ENCODE measurements at places on chromosomes 16 and 17.

DNA sequence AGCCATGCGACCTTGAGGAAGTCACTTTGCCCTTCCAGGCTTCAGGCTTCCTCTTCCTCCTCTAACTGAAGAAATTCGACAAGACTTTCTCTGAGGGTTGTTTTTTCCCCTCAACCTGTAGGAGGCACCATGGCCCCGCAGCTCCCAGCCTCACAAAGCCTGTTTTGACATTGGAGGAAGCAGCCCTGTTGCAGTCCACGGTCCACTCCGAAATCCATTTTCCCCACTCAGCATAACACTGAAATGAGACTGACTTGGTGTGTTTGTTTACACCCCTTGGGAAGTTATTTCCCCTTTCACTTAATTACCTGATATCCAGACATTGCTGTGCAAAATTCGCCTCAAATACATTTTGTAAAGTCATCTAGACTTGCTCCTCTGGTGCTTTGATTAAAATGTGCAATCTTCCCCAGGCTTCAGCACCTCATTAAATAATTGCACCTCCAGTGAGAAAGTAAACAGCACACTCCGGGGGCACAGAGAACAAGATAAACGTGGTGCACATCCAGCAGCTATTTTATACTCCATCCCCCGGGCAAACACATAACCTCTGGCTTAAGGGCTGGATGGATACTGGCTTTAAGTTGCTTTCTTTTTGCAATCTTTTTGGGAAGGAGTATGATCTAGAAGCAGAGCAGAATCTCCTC, 41.4 kb upstream of the PIRT start:
- DNase-seq: no peak

- DNase-seq: no peak
These were observed 4.6 kb downstream of the RASD1 start for GRCh38 chr17:17491546-17491988.

GRCh38 chr16:19014461-19014860, 30.7 kb downstream of the TMC7 start:
- no peak for DNase-seq

- no peak for DNase-seq
These were observed 10.2 kb upstream of the MRC2 start for GRCh38 chr17:62616993-62617893.

- DNase-seq: no peak
These were observed 14.4 kb downstream of the CARHSP1 start for GRCh38 chr16:8854298-8854948.

GRCh38 chr16:3830625-3831254, 49.8 kb downstream of the CREBBP start:
- no peak for DNase-seq

- no peak for DNase-seq
These were observed 138.6 kb upstream of the WSCD1 start for GRCh38 chr17:5931616-5932015.

- no peak for DNase-seq
These were observed 8.2 kb downstream of the FAM20A start for GRCh38 chr17:68592682-68593641.

DNA sequence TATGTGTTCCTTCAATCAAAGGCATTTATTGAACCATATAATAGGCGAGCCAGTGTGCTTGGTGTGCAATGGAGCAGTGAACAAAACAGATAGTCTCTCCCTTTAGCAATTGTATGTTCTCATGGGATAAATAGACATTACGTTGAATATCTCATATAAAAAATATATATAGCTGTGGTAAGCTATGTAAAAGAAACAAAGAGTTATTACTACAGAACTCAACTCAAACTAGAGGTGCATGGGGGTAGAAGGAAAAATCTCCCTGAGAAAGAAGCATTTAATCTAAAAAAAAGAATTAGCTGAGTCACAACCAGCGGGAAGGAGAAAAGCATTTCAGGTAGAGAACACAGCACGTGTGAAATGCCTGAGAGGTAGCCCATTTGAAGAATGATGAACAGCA, 919.3 kb downstream of the CDH11 start:
- no peak for DNase-seq

DNA sequence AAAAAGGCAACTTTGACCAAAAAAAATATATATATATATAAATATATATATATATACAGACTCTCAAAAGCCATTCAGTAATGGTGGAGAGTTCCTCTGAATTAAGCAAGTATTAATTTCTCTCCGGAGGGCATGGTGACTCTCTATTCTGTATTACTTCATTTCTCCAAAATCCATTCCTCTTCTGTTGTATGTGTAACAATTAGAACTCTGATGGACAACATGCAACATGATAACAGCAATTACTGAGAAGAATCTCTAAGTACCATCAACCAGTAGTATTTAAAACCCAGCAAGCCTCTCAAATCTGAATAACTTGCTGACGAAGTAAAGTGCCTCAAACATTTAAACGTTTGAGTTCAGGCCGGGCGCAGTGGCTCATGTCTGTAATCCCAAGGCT, 2.3 kb downstream of the GRB2 start:
- no peak for DNase-seq

- no peak for DNase-seq
These were observed 77.9 kb downstream of the KSR1 start for GRCh38 chr17:27533874-27534815.

GRCh38 chr17:72683506-72684404, 408.7 kb downstream of the SLC39A11 start:
- peak; percentile 70 for DNase-seq

DNA sequence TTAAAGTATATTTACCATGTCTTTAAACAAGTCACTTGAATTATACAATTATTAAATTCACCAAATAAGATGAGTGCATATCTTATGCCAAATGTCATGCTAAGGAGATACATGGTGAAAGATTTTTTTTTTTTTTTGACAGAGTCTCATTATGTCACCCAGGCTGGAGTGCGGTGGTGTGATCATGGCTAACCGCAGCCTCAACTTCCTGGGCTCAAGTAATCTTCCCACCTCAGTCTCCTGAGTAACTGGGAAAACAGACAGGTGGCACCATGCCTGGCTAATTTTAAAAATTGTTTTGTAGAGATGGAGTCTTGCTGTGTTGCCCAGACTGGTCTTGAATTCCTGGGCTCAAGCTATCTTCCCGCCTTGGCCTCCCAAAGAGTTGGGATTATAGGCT, 149.0 kb upstream of the GOT2 start:
- DNase-seq: no peak

DNA sequence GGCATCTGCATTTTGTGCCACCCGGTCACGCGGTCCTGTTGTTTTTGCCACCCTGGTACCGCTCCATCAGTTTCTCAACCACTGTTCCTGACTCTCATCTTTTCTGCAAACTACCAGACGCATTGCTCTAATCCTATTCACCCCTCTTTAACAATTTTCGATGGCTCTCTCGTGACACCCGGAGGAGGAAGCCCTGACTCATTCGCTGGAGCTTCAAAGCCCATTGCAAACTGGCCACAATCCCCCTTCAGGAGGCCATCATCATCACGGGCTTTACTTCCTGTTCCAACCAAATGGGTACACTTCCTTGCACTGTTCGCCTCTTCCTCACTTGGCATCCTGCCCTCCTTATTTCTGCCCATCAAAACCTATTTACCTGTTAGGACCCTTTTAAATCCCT, 155.3 kb downstream of the RGS9 start:
- no peak for DNase-seq

DNA sequence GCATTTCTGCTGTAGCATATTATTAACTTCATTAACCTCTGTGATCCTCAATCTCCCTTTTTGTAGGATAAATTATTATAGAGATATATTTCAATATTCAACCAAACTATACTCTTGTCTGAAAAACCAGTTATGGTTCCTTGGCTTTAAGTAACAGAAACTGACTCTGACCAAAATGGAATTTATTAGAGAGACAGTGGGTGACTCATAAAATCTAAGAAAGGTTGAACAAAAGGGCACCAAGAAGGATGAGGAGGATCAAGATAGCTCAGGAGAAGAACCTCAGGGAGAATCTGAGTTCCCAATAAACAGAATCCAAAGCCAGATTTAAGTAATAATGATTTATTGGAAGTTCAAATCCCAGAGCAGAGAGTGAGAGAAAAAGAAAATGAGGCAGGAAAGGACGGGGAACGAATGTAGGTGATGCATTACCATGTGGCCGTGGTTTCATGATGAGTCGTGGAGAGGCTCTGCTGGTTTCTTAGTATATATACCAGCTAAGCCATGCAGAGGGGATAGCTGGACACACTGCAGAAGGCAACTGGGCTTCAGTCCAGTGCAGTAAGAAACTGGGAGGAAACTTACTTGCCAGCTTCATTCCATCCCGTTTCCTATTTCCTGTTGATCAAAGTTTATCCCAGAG, 151.5 kb upstream of the GOT2 start:
- DNase-seq: no peak

DNA sequence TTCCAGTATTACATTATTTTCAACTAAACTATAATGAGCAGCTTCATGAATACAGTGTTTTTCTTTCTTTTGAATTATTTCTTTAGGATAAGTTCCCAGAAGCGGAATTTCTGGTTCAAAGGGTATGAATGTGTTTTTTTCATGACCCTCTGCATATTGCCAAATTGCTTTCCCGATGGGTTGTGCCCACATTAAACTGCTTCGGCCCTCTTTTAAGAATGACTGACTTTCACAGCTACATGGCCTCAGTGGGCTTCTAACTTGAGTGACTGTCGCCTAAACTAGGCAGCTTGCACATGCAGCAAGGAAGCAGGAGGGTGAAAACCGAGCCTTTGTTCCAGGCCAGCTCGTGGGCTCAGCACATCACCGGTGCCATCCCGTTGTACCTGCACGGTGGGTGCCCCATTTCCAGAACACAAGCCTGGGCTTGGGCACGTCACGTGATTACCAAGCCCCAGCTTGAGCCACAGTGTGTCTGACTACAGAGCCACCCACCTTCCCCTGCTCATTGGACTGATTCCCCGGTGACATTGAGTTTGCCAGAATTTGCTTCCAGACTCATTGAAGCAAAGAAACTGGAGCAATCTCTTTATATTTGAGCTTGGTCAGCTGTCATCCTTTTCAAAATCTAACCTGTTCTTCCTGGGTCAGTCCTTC, 112.8 kb downstream of the CLEC16A start:
- no peak for DNase-seq

DNA sequence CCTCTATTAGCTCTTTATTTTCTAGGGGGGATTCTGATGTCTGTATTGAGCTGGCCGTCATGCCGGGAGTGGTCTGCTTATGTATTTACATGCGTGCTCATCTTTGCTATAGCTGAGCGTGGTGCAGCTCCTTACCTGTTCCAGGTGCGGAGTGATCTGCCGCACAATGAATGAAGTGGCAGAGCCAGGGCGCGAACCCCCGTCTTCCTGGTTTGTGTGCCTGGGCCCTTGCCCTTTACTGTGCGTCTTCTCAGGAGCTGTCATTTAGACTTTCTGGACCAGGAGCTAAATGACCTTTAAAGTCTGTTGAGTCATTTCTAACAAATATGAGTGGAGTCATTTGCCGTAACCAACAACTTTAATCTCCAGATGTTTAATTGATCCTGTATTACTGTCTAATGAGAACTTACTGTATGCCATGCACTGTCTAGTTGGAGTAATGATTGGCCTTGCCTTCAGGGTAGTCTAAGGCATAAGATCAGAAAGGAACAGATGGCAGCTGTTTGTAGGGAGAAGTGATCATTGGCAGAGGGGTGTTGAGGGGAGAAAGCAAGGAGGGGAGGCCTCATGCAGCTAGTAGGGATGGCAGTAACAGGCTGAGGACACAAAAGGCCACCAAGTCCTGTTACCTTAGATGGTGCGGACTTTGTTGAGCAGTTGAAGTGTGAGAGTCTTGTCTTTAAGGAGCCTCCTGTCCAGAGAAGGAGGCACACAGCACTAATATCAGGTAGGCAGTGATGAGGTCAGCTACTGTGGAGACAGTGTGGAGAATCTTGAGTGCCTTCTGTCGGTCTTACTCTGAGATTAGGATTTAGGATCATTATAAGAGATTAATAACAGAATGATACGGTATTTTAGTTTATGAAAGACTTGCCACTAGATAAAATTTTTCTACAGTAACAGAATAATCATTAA, 53.9 kb downstream of the USP10 start:
- DNase-seq: no peak

- no peak for DNase-seq
These were observed 2.4 kb downstream of the CRLF3 start for GRCh38 chr17:30821871-30822723.

GRCh38 chr16:264440-264951, 11.2 kb downstream of the RGS11 start:
- DNase-seq: no peak

DNA sequence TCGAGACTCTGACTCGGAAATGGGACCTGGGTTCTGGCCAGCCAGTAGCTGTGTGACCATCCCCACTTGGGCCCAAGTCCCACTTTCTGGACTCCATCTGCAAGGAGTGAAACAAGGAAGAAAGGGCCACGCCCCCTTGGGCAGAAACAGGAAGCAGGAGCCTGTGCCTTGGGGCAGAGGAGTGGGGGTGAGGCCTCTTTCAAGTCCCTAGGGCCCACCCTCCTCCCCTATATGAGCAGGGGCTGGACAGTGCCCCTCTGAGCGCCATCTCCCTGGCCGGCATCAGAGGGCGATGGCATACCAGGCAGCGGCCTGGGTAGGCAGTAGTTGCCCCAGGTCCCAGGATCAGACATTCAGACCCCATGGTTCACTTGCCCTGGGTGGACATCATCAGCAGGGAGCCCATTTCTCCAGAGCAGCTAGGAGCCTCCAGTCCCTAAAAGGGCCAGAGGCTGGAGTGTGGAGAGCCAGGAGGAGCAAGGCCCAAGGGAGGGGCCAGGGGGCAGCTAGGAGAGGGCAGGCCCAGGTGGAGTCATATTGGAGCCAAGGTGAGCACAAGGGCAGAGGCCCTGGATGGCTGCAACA, 7.1 kb downstream of the BCAR1 start:
- no peak for DNase-seq

DNA sequence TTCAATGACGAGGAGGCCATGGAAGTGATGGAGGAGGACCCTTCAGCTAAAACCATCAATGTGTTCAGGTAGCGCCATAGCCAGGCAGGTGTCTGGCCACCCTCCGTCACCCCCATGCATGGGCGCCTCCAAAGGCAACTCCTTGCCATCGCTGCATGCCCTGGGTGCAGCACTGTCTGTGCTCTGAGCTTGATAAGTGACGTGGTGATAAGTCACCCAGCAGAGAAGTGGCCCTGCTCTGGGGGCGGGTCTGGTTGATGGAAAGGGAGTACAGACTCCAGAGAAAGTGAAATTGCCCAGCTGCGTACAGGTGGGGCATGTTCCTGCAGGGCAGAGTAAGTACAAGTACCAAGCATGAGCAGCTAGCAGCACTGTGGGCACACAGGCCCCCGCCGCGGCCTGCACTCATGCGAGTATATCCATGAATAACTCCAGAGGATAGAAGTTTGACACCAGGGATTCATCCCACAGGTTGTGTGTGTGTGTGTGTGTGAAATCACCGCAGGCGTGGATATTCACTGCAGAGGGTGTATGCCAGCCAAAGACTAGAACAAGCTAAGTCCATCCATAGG, 13.1 kb downstream of the DNAI2 start:
- no peak for DNase-seq

- DNase-seq: no peak
These were observed 34.6 kb upstream of the PVALEF start for GRCh38 chr17:81130385-81131361.

DNA sequence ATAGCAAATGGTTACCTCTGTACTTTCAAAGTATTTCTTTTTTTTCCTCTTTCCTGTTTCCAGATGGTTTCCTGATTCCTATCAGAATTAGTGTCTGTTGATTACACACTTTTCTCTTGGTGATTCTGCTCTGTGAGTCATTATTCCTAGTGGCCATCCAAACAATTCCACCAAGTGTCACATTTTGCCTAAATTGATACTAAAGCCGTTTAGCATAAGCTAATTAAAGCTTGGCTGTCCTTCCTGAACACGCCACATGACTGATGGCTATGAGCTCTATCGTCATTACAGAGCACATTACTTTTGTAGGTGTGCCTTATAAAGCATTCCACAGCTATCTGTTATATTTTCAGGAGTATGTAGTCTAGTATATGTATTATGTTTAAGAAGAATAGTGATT, 671.2 kb downstream of the CDH8 start:
- no peak for DNase-seq

GRCh38 chr17:60077672-60078519, 825 bp downstream of the HEATR6 start:
- DNase-seq: no peak

Measured in BE2C (cell line).